ENCODE measurements at places on chromosomes 11 and 22.

DNA sequence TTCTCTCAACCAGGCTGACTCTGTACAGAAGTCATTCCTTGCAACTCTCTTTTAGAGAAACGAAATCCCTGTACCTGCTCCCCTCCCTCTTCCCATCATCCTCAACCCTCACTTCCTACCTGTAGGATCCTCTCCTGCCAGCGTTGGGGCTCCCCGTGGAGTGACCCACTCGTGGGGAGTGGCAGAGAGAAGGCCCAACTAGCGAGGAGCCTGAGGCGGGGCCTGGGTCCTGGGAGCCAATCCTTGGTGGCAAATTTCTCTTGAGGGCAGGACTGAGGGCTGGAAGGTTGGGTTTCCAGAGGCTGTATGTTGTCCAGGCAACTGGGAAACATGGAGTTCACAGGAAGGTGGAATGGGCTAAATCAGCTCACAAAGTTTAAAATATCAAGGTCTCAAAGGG lies 10.4 kb downstream of the NHERF4 start:
- no peak for DNase-seq

DNA sequence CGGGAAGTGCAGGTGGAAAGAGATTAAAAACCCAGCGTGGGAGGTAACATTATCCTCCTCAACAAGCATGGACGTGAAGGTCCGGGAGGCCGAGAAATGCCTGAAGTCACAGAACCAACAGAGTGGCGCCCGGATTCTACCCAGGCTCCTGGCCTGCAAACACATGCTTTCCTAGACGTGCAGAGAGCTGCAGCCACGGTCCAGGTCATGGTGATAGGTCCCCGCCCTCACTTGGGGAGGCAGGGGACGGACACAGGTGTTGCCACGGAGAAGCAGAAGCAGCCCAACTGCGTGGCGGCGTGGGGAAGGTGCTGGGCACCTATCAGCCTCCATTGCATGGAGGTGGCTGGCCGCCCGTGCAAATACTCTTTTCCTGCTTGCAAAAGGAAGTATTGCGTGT lies 148.8 kb downstream of the MPPED1 start:
- no peak for DNase-seq

DNA sequence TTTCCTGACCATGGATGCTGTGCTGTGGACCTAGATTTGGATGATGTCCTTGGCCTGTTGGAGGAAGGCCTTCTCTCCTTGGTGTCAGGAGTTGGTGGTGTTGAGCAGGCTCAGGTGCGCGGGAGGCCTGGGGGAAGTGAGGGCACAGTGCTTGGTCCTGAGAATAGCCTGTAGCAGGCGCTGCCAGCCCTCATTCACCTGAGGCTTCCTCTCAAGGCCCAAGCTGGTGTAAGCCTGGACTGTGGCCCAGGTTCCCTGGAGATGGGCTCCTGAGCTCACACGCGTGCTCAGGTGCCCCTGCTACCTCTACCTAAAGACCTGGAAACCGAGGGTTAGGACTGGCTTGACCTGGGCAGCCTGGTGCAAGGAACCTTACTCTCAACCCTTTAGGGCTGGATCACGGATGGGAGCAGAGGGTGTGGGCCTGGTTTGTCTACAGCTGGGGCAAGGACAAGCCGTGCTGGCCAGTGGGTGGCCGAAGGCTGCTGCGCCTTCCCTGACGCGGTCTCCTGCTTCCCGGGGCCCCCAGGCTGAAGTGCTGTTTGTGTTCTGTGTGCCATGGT lies 7.8 kb upstream of the GRAMD4 start:
- DNase-seq = no peak

DNA sequence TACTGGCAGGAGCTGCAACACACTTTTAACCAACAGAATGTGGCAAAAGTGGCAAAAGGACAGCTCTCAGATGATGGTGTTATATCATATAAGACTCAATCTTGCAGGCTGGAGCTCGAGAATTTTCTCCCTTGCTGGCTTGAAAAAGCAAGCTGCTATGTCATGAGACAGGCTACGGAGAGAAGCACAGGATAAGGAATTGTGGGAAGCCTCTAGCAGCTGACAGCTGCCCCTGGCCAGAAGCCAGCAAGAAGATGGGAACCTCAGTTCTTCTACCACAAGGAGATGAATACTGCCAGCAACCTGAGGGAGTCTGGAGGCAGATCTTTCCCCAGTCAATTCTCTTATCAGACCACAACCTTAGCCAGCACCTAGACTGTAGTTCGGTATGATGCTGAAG lies 24.6 kb downstream of the FXYD6 start:
- DNase-seq = no peak

DNA sequence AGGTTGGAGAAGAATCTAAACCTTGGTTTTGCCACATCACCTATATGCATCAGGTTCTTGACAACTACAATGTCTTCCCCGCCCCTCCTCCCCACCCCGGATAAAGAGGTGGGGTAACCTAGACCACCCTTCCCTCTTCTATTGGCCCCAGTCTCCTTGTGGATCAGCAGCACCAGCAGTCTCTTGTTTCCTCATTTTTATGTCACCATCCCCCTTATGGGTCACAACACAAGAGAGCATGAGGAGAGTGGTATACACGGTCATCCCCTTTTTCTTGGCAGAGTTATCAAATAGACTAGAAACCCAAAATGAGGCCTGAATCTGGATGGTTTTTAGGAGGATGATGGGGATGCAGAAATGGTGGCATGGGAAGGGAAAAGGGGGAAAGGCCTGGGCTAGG lies 1.2 kb downstream of the MS4A4E start:
- no peak for DNase-seq

DNA sequence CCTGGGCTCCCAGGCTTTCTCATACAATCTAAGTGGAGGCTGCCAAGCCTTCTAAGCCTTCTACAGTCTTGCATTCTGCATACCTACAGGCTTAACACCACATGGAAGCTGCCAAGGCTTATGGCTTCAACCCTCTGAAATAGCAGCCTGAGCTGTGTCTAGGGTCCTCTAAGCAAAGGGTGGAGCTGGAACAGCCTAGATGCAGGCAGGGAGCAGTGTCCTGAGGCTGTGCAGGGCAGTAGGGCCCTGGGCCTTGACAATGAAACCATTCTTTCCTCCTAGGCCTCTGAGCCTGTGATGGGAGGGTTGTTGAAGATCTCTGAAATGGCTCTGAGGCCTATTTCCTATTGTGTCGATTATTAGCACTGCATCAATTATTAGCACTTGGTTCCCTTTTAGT lies 150.9 kb upstream of the GRK3 start:
- DNase-seq = no peak

DNA sequence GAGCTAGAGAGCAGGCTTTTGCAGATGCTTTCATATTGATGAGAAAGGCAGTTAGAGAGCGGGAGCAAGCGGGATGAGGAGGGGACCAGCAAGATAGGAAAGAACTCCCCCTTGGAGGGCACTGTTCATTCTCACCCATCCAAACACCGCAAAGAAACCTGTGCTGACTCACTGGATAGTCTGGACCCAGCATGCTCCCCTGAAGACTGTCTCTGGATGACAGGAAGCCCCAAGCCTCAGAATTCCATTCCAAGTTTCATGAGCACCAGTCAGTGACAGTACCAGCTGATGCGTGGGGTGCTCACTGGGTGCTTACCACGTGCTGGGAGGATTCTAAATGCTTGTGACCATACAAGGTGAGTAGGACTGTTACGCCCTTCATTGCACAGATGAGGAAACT lies 34.2 kb downstream of the MICAL3 start:
- DNase-seq = no peak

DNA sequence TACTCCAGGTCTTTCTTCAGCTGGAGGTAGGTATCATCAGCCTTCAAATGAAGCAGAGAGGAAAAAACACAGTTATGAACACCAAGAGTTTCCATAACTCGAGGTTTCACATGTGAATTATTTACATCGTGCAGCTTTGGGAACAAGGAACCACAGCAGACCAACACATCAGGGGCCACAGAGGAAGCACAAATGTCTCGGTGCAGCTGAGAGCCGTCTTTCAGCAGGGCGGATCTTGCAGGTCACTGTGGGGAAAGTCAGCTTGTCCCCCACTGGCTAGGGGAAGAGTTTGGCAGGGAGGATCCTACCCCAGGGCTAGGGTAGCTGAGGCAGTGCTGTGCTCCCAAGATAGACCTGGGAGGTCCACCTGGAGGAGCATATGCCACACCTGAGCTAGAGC lies 74.7 kb downstream of the C11orf58 start:
- DNase-seq = no peak

DNA sequence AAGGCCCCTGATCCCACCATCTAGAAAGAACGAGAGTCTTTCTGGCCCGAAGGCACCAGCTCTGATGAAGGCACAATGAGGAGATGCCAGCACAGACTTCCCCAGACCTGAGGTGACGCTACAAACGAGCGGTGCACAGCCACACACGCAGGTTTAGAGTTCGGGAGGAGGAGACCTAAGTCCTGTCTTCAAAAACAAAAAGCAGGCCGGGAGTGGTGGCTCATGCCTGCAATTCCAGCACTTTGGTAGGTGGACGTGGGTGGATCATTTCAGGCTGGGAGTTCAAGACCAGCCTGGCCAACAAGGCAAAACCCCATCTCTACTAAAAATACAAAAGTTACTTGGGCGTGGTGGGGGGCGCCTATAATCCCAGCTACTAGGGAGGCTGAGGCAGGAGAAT lies 9.5 kb downstream of the LTO1 start:
- DNase-seq = no peak

All from stimulated activated CD8-positive, alpha-beta memory T cell treated with anti-CD3 and anti-CD28 coated beads, Interleukin-2, amount 100 ng/mL, for 1 hour (primary cell).